Activated CD4-positive, CD25-positive, alpha-beta regulatory T cell treated with anti-CD3 and anti-CD28 coated beads, Interleukin-2, amount 50 U/mL, for 24 hours (primary cell): ENCODE measurements at places on chromosomes 1 and 21.

- no peak for ATAC-seq
Observed at GRCh38 chr1:56189946-56190805, 389.2 kb downstream of the PLPP3 start.

- ATAC-seq = no peak
Observed at GRCh38 chr1:64516803-64517568, 47.1 kb downstream of the CACHD1 start.

DNA sequence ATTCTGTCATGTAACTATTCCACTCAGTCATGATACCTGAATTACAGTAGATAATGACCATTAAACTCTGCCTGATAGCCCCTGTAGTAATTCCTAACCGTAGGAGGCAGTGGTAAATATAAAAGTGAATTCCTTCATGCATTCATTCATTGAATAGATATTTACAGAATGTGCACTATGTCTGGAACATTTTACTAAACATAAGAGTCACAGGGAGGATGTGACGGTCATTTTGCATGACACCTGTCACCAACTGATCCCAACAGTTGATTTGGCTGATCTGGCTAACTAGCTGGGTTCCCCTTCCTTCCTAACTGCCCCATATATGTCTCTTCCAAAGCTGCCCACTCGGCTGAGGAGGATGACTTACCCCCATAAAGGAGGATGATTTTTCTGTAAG, 2.2 kb upstream of the RNPC3 start:
- ATAC-seq = no peak

GRCh38 chr1:76252431-76252830, 177.9 kb downstream of the ST6GALNAC3 start:
- ATAC-seq = no peak

- no peak for ATAC-seq
Observed at GRCh38 chr1:70290218-70290617, 64.3 kb downstream of the ANKRD13C start.

DNA sequence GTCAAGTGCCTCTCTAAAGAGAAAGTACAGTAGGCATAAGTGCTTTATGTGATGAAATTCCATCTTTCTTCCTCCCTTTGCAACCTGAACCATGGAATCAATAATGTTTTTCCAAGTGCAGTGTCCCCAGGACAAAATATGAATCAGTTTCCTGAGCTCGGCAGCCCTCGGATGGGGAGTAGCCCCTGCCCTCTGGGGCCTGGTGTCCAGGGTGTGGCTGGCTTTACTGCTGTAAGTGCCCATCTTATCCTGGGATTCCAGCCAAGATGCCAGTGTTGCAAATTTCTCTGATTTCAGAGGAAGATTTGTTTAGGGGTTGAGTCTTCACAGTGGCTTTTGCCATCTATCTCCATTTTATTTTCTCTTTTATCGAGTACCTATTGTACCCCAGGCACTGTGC, 40.5 kb upstream of the SRP9 start:
- ATAC-seq = no peak

DNA sequence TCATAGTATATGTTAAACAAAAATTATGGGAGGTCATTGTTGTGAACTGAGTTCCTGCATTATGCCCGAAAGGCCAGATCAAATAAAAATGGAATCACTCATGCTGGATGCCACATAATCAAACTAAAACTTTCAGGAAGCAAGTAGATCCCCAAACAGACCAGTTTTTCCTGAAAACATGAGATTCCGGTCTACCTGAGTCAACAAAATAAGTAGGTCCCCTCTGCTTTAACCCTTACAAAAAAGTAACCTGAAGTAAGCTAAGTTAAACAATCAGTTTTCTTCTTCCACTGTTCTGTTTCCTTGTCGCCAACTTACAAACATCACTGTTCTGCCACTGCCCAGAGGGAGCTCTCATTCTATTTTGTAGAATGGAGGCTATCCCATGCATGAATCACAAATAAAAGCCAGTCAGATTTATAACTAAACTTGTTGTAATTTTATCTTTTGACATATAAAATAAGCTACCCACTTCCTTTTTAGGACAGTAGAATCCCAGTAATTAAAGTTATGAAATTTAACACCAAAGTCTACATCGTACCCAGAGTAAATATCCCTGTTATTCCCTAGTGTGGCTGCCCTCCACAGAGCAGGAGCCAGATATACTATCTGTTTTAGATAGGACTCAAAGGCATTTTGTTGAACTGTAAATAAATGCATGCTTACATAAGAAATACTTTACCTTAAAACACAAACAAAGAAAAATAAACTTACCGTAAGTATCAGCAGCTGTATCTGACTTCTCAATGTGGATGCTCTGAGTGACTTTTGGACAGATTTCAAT, 149.4 kb downstream of the TIAM1 start:
- no peak for ATAC-seq

DNA sequence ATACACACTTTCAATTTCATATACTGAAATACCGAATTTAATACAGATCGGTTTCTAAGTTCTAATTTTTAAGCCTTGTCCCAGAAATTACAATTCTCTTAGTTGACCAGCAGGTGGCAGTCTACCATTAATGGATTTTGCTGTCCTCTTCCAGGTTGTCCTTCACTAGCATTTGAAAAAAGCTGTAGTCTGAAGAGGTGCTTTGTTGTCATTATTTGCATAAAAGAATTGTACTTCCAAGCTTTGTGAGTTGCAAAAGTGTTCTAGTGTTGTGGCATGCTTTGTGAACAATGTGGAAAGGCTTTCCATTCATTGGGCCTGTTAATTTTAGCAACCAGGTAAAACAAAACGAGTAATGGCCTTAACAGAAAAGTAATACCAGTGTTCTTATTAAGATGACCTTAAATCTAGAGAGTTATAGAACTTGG, 193.6 kb downstream of the RPS6KC1 start:
- no peak for ATAC-seq

GRCh38 chr1:186481303-186481888, 20.5 kb upstream of the PDC start:
- ATAC-seq = no peak

GRCh38 chr1:205568469-205569361, 63.1 kb downstream of the ELK4 start:
- peak; percentile 21 for ATAC-seq

GRCh38 chr1:180343921-180344769, 114.1 kb downstream of the LHX4 start:
- no peak for ATAC-seq

- no peak for ATAC-seq
Observed at GRCh38 chr1:91948097-91948496, 1.1 kb upstream of the BRDT start.

GRCh38 chr1:155979597-155980343, 1.4 kb upstream of the ARHGEF2 start:
- ATAC-seq = no peak

- ATAC-seq = no peak
Observed at GRCh38 chr1:172653015-172653709, 5.7 kb upstream of the FASLG start.

GRCh38 chr1:27026621-27027574, 14.2 kb upstream of the TENT5B start:
- no peak for ATAC-seq

GRCh38 chr21:26041431-26042180, 129.0 kb downstream of the APP start:
- ATAC-seq = no peak

GRCh38 chr1:160237558-160237957, 24.8 kb downstream of the DCAF8 start:
- no peak for ATAC-seq

DNA sequence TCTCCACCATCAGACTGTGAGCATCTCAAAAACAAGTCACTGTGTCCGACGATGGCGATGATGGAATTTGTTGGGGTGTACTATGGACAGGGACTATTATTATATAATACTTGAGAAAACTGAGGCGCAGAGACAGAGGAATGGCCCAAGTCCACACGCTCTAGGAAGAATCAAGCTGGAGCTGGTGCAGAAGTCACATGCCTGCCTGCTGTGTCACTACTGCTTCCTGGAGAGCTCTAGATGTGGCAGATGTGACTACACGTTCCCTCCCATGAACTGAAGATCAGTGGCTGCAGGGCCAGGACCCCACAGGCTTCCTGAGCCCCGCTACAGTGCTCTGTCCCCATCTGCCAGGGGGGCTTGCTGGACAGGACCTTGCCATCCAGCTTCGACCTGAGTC, 56.9 kb downstream of the TRABD2B start:
- no peak for ATAC-seq

GRCh38 chr1:22500471-22500870, 48.8 kb downstream of the ZBTB40 start:
- ATAC-seq = no peak

DNA sequence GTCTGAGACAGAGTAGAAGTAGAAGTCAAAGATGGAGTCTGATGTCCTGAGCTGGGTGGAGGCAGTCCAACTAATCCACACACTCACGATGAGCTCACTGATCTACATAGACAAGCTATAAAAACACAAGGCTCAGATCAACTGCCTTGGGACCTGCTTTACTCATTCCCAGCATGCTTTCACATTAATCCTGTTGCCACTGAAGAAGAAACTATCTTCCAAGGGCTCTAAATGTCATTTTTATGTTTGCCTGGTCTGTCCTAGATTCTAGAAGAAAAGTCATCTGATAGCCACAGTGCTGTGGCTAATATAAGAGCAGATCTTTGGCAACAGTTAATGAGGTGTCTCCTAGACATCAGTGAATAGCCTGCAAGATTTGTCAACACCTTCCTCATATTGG, 522.7 kb downstream of the NUF2 start:
- ATAC-seq = no peak

GRCh38 chr21:38824124-38824822, 18.5 kb downstream of the ETS2 start:
- no peak for ATAC-seq

- no peak for ATAC-seq
Observed at GRCh38 chr1:9079988-9080704, 10.7 kb upstream of the SLC2A5 start.

GRCh38 chr1:246797597-246797996, 73.4 kb downstream of the SCCPDH start:
- ATAC-seq = no peak

GRCh38 chr1:155004352-155005075, 1.9 kb downstream of the ZBTB7B start:
- ATAC-seq = no peak

DNA sequence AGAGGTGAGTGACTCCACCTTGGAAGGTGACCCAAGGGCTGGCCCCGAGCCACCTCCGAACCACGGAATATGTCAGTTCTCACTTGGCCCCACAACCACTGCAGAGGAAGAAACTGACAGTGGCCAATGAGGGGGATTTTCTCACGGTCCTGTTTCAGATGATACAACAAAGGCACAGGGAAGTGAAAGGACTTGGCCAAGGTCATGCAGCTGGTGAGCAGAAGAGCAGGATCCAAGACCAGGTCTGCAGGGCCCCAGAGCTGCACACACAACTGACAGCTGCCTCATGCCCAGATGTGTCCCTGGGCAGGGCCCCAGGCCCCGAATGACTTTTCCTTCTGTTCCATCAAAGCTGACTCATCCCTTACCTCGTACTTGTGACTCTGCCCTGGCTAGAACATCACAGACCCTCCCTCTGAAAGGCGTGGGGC, 25.8 kb upstream of the EVA1B start:
- ATAC-seq = peak; percentile 38

DNA sequence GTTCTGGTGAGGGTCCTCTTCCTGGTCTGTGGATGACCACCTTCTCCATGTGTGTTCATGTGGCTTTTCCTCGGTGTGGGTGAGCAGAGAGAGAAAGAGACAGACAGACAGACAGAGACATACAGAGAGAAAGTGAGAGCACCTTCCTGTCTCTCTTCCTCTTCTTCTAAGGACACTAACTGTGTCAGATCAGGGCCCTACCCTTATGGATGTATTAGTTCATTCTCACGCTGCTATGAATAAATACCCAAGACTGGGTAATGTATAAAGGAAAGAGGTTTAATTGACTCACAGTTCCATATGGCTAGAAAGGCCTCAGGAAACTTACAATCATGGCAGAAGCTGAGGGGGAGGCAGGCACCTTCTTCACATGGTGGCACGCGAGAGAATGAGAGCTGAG, 131.5 kb upstream of the ZNF648 start:
- ATAC-seq = no peak

DNA sequence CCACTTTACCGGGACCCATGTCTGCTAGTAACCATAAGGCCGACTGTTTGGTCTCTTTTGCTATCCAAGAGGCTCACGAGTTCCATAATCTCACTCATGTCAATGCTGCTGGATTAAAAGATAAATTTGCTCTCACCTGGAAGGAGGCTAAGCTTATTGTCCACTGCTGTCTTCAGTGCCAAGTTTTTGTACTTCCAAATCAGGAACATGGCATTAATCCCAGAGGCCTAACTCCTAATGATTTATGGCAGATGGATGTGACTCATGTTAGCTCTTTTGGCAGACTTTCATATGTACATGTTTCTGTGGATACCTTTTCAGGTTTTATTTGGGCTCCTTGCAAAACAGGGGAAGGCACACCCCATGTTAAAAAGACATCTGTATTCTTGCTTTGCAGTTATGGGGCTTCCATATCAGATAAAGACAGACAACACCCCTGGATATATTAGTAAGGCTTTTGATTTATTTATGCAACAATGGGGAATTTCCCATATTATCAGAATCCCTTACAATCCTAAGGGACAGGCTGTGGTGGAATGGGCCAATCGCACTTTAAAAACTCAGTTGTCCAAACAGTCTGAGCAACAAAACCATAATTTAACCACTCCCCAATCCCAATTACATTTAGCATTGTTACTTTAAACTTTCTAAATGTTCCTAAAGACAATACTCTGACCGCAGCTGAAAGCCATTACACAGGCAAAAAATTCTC, 162.7 kb downstream of the IER5 start:
- ATAC-seq = no peak

DNA sequence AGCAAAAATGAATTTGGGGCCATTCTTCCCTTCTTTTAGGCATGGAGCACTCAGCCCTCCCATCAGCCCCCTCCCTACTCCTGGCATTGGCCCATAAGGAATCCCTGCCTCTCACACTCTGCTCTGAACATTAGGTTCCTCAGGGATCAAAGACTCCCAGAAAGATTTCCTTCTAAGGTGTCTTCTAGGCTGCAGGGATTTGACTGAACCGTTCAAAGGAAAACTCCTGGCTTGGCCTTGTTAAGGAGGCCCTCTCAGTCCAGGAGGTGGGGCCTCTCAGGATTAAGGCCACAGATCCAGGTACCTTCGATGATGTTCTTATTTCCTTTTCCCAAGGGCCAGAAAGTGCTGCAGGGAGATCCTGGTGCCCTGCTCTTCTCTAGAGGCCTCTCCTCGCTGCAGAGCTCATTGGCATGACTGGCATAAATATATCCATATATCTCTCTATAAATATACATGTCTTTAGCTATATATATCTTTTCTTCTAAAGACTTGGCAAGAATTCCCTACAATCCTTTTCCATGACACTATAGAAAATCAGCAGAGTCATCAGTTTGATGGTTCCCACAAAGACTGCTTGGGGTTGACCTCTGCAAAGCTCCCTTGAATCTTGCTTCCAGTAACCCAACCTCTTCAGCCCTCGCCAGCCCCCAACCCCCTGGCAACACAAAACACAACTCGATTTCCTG, 59.1 kb downstream of the PLXNA2 start:
- ATAC-seq = no peak

DNA sequence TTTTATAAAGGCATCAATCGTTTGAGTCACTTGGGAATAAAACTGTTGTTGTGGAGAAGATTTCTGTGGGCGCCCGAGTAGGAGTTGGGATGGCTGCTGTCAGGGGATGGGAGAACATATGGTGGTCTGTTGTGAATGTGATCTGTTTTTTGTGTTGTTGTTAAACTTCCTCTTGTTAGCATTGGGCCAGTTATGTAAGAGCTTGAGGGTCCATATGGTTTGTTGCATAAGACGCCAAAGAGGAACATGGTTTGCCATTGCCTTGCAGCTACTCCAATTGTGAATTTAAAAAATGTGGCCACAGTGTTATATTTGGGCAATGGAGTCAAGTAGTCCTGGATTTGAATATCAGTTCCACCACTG, 136.1 kb upstream of the JUN start:
- ATAC-seq = no peak

GRCh38 chr1:238409932-238410331, 519.2 kb upstream of the ZP4 start:
- no peak for ATAC-seq
